Neural progenitor cell (in vitro differentiated cells): ENCODE measurements at places on chromosomes 2 and 18. TPM values are rescaled to one million over a fixed set of nuclear protein-coding genes. Genes with fewer than 3 reads are reported as not detected.
A peak's percentile ranks its signal among the peaks of the same experiment; 100 is the strongest.

DNA sequence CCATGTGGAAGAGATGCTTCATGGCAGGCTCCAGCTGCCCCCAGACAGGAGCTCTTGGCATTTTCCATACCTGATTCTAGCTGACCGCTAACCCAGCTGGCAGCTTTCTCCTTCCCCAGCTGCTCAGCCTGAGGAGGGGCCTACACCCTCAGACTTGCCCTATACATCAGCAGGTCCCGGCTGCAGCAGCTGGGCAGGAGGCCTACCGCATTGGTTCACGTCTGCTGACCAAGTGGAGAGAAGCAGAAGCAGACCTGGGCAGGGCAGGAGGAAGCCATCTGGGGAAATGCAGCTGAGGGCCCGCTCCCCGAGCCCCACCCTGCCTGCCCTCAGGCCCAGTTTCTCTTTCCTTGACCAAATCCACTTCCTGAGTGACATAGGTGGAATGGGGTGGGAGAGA lies 50.7 kb downstream of the LBH start:
- no peaks in the 10 kb centered on the region for H3K36me3 ChIP-seq
- H3K4me3 ChIP-seq = no peak overlapping the region
- H3K27me3 ChIP-seq = no peaks in the 10 kb centered on the region
- no peak overlapping the region for H3K27ac ChIP-seq

- no peak overlapping the region for H3K4me3 ChIP-seq
- peaks cover 4% of the 10 kb centered on the region for H3K36me3 ChIP-seq
- DNase-seq = peak; percentile 58
- no peak overlapping the region for H3K27ac ChIP-seq
- peaks cover 5% of the 10 kb centered on the region for H3K4me1 ChIP-seq
- H3K27me3 ChIP-seq = no peaks in the 10 kb centered on the region
Measured at GRCh38 chr2:231800493-231801091, 14.3 kb downstream of the COPS7B start.

CRYGC gene
- not detected in 2 replicates for total RNA-seq

DNA sequence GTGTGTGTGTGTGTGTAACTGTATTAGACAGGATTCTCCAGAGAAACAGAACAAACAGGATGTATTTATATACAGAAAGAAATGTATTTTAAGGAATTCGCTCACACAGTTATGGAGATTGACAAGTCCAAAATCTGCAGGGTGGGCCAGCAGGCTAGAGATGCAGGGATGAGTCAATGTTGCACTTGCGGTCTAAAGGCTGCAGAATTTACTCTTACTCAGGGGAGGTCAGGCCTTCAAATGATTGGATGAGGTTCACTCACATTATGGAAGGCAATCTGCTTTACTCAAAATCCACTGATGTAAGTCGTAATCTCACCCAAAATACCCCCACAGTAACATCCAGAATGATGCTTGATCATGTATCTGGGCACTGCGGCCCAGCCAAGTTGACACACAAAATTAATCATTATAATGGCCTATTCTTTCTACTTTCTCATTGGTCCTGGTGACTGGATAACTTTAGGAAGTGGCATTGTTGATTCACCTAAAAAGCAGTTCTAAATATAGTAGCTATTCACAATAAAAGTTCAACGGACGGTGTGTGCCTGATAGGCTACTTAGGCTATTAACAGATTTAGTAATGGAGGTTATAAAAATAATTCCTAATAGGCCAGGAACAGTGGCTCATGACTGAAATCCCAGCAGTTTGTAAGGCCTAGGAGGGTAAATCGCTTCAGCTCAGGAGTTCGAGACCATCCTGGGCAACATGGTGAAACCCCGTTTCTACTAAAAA lies 40.6 kb upstream of the ACYP2 start:
- no peak for DNase-seq
- no peak overlapping the region for H3K4me3 ChIP-seq
- H3K4me1 ChIP-seq = no peaks in the 10 kb centered on the region
- no peaks in the 10 kb centered on the region for H3K27me3 ChIP-seq

GRCh38 chr2:240782221-240782885 lies 37.7 kb downstream of the KIF1A start:
- H3K4me3 ChIP-seq = no peak overlapping the region
- DNase-seq = no peak
- no peaks in the 10 kb centered on the region for H3K27me3 ChIP-seq
- H3K4me1 ChIP-seq = no peaks in the 10 kb centered on the region

- no peaks in the 10 kb centered on the region for H3K27me3 ChIP-seq
- H3K36me3 ChIP-seq = no peaks in the 10 kb centered on the region
- no peak overlapping the region for H3K27ac ChIP-seq
- no peaks in the 10 kb centered on the region for H3K4me1 ChIP-seq
- DNase-seq = peak; percentile 67
- H3K4me3 ChIP-seq = no peak overlapping the region
Measured at GRCh38 chr2:46364797-46365457, 67.7 kb downstream of the EPAS1 start.

DNA sequence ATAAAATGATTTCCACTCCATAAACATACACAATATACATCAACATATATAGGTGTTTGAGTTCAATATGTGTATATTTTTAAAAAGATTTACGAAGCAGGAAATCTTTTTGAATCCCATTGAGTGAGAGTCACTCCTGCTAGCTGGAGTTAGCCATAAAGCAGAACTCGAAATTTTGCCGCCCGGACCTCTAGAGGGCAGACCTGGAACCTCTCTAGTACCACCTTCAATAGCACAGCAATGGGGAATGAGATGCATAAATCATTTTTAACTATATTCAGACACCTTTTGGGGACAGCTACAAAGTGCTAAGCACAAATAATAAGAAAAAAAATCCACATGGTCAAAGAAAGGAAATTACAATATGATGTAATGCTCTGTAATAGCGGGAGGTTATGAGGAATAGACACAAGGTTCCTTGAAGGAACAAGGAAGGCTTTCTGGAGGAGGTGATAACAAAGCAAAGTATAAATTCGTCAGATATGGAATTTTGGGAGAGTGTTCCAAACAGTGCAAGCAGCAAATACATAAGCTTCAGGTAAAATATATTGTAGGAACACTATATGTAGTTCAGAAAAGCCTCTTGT lies 533.4 kb downstream of the ERBB4 start:
- no peak overlapping the region for H3K4me3 ChIP-seq
- H3K27ac ChIP-seq = no peak overlapping the region
- H3K27me3 ChIP-seq = no peaks in the 10 kb centered on the region
- DNase-seq = peak; percentile 58
- H3K36me3 ChIP-seq = no peaks in the 10 kb centered on the region
- no peaks in the 10 kb centered on the region for H3K4me1 ChIP-seq

DNA sequence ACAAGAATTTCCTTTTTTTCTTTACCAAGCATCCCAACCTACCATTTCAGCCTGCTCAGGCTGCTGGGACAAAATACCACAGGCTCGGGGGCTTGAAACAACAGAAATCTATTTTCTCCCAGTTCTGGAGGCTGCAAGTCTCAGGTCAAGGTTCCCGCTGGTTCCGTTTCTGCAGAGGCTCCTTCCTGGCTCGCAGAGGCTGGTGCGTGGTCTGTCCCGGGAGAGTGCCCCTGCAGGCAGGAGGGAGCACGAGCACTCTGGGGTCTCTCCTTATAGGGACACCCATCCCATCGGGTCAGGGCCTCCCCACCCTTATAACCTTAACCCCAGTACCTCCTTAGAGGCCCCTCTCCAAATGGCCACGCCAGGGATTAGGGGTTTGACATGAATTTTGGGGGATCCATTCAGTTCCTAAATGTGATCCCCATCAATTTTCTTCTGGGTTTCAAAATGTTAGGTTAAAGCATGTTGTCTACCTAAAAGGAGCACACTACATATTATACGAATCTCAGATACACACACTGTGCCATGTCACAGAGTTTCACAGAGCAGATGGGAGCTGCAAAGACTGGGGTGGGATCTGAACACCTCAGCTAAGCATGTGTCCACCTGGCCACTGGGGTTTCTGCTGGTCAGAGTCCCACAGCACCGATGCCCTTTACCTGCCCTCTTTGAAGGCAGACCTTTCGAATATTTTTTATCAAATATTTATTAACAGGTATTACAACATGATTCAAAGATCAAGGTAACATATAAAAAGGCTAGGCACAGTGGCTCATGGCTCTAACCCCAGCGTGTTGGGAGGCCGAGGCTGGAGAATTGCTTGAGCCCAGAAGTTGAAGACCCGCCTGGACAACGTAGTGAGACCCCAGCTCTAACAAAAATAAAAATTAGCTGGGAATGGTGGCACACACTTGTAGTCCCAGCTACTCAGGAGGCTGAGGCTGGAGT lies 17.6 kb upstream of the ADI1 start:
- no peaks in the 10 kb centered on the region for H3K27me3 ChIP-seq
- H3K4me1 ChIP-seq = no peaks in the 10 kb centered on the region
- peaks cover 1% of the 10 kb centered on the region for H3K36me3 ChIP-seq

DNA sequence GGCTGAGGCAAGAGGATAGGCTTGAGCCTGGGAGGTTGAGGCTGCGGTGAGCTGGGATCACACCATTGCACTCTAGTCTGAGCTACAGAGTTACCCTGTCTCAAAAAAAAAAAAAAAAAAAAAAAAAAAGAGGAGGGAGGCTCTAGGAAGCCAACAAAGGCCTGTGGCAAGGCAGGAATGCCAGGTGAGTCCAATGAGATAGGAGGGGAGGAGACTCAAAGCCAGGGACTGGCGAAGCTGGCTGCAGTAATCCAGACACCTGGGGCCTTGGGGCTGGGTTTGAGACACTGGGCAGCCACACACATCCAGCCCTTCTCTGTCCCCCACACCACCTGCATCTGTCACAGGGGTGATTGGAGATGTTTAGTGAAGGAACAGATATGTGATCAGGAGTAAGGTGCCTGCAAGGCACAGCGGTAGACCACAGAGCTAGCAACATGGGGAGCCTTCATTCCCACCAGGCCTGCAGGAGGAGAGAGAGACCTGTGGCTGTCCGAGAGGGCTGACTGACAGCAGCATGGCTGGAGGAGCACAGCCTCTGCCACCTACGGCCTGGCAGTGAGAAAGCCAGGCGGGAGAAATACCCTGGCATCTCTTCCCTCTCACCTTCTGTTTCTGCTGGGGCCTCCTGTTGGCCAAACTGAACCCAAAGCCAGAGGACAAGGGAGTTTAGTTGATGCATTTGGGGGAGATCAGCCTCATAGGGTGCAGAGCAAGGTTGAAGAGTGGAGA lies 9.5 kb downstream of the CHPF start:
- no peak overlapping the region for H3K27ac ChIP-seq
- no peak for DNase-seq
- no peaks in the 10 kb centered on the region for H3K36me3 ChIP-seq
- no peak overlapping the region for H3K4me3 ChIP-seq

DNA sequence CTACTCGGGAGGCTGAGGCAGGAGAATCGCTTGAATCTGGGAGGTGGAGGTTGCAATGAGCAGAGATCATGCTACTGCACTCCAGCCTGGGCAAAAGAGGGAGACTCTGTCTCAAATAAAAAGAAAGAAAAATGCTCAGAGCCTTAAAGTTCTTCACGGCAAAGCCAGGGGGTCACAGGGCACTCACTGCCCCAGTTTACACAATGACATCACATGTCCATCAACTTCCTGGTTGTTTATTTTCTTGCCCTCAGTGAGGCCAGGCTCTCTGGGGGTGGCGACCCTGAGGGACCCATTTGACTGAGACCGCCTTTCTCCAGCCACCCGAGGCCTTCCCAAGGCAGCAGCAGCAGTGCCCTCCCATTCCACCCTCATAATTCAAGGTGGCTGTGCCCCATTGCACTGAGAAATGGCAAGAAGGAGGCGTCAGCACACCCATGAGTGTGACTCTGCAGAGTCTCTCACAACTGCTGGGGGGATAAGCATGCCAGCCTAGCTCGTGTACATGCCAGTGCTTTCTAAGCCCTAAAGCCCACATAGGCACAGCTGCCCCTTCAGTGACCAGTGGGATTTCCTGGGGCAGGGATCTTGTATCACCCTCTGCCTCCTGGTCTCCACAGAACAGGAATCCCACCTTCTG lies 50.0 kb downstream of the SFXN5 start:
- H3K4me1 ChIP-seq = no peaks in the 10 kb centered on the region
- DNase-seq = no peak

COX5B gene
- 148 and 181 TPM in 2 replicates for total RNA-seq

MYCN gene
- total RNA-seq = 24.7 and 26.7 TPM in 2 replicates

SLC9A4 gene
- not detected in 2 replicates for total RNA-seq

DNA sequence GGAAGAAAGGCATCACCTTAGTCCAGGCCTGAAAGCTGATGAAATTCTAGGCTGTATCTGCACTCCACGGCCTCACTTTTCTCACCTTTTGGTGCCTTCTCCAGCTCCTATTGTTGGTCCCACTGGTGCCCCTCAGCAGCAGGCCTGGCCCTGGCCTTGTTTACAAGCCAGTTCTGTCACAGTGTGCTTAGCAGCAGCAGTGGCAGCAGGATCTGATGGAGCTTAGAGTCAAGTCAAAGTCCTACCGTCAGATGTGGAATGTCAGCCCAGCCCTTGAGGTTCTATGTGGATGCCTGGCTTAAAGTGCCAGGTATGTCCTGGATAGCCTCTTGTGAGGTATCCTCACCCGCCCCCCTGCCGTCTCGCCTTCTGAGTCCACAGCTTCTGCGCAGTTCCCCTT lies 281.3 kb downstream of the SUCLG1 start:
- H3K36me3 ChIP-seq = no peaks in the 10 kb centered on the region
- H3K27ac ChIP-seq = no peak overlapping the region
- H3K4me1 ChIP-seq = no peaks in the 10 kb centered on the region
- no peak overlapping the region for H3K4me3 ChIP-seq
- DNase-seq = peak; percentile 2
- H3K27me3 ChIP-seq = no peaks in the 10 kb centered on the region

GPR35 gene
- total RNA-seq = 0.34 and 0.74 TPM in 2 replicates

DNA sequence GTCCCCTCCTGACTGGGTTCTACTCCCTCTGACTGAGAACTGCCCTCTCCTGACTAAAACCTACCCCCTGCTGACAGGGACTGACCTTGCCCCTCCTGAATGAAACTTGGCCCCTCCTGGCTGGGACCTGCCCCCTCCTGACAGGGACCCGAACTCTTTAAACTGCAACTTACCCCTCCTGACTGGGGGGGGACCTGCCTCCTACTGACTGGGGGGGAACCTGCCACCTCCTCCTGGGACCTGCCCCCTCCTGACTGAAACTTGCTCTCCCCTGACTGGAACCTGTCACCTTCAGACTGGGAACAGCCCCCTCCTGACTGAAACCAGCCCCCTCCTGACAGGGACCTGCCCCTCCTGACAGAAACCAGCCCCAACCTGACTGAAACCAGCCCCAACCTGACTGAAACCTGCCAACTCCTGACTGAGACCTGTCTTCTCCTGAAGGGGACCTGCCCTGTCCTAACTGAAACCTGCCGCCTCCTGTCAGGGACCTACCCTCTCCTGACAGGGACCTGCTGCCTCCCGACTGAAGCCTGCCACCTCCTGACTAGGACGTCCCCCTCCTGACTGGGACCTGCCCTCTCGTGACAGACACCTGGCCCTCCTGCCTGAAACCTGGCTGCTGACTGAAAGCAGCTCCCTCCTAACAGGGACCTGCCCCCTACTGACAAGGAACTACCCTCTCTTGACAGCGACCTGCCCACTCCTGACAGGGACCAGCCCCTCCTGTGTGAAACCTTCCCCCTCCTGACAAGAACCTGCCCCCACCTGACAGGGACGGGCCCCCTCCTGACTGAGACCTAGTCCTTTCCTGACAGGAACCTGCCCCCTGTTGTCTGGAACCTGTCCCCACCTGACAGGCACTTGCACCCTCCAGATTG lies 87.1 kb downstream of the PXDN start:
- no peak for DNase-seq
- H3K4me3 ChIP-seq = no peak overlapping the region
- no peaks in the 10 kb centered on the region for H3K27me3 ChIP-seq
- no peaks in the 10 kb centered on the region for H3K36me3 ChIP-seq
- no peak overlapping the region for H3K27ac ChIP-seq
